ENCODE measurements at places on chromosomes 4 and X. TPM values are rescaled to one million over a fixed set of nuclear protein-coding genes. Genes with fewer than 3 reads are reported as not detected.

The PHEX gene
- 0.41 TPM for total RNA-seq

DNA sequence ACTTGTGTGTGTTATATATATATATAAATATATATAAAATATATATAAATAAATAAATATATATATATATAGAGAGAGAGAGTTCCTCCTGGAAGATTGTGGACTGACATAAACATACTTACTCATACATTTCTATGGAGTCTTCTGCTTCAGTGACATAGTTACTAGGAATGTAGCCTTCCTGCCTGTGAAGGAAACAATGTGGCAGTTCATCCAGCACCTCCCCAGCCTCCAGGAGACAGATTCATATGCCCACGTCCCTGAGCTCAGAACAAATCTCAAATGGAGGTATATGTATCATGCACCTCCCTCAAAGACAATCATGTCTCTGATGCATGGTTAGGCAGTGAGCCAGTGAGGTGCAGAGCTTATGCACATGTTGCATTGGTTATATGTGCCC is 11.4 kb upstream of the TIMM8A start:
- DNase-seq = no peak

GRCh38 chrX:151737494-151737893 is 2.9 kb downstream of the CNGA2 start:
- DNase-seq = no peak

DNA sequence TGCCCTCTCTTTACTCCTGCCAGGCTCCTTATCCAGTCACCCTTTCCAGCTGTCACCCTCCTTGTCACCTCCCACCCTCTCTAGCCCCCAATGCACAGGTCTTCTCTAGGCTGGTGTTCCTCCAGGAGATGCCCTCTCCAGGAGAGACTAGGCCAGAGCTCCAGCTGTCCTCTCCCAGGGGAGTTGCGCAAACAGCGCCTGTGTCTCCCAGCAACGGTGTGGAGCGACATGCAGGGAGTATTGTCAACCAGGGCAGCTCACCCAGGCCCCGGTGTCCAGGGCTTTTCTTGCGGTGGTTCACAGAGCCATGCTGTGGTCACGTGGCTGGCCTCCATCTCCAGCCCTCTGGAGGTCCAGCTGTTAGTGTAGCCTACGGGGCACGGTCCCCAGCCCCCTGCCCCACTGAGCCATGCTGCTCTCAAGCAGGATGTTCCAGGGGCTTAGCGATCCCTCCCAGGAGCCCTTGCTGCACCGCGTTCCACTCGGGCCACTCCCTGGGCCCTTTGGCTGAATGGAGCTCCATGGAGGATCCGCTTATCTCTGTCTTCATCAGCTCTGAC is 34.8 kb downstream of the CCNQ start:
- DNase-seq = no peak
